ENCODE measurements at places on chromosomes 4 and X.

DNA sequence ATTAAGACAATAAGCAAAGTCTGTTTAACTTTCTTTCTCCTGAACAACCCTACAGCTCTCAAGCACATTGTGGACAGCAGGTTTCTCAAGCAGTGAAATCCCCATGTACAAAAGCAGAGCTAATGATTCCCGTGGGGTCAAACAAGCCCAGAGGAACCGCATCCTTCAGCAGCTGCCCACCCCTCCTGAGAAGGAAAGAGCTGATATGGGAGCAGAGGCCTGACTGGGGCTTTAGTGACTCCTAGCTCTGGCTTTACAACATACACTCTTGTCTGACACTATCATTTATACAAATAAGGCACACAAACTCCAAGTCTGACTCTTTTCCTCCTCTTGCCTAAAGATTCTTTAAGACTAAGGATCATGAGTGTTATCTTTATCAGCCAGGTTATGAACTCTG lies 32.8 kb downstream of the HDAC8 start:
- DNase-seq = no peak

DNA sequence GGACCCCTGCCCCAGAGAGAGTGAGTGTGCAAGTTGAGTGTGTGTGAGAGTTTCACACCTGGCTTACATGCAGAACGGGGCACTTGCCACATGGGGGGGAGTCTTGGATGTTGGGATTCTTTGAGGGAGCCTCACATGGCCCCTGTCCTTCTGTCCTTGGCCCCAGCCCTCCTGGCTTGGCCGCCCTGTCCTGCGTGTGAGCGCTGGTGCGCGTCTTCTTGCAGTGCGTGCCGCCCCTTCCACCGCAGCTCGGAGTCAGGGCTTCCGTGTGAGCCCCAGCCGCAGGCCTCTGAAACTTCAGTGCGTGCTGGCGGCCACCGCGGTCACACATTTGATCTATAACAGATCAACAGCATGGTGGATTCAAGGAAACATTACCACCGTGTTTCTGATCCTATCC lies 30.1 kb upstream of the HGFAC start:
- no peak for DNase-seq

GRCh38 chrX:10781847-10782530 lies 161.6 kb upstream of the MID1 start:
- no peak for DNase-seq

GRCh38 chrX:153556767-153557166 lies 39.3 kb downstream of the ATP2B3 start:
- no peak for DNase-seq

- no peak for DNase-seq
These were observed 18.9 kb downstream of the DNAJB14 start for GRCh38 chr4:99927566-99927965.

DNA sequence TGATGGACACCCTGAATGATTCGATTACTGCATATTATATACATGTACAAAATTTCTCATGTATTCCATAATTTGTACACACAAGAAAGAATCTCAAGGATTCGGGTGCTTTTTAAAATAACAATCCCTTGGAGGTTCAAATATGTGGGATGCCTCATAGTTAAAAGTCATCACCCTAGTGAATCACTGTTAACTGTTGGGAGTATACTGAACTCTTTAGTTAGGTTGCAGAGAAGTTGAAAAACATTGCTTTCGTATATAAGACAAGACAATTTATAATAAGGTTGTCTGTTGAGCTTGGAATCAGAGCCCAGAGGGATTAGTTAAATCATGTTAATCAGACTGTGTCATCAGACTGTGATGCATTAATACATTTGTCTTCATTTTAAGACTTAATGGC lies 15.6 kb downstream of the DCK start:
- DNase-seq = no peak

DNA sequence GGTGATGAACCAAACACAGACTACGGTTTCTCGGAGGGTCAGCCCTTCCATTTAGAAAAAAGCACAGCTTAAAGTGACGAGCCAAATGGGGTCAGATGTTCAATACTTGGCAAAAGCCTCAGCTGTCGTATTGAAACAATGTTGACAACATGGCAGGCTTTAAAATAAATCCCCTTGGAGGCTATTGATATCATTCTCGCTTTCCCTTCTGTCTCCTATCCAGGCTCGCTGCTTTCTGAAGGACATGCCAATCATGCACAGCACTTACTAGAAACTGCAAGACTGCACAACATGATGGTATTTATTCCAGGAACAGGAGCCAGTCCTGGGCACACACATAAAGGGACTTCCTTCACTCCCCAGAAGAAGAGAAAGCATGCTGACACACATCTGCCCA lies 137.9 kb downstream of the SLC7A11 start:
- no peak for DNase-seq

DNA sequence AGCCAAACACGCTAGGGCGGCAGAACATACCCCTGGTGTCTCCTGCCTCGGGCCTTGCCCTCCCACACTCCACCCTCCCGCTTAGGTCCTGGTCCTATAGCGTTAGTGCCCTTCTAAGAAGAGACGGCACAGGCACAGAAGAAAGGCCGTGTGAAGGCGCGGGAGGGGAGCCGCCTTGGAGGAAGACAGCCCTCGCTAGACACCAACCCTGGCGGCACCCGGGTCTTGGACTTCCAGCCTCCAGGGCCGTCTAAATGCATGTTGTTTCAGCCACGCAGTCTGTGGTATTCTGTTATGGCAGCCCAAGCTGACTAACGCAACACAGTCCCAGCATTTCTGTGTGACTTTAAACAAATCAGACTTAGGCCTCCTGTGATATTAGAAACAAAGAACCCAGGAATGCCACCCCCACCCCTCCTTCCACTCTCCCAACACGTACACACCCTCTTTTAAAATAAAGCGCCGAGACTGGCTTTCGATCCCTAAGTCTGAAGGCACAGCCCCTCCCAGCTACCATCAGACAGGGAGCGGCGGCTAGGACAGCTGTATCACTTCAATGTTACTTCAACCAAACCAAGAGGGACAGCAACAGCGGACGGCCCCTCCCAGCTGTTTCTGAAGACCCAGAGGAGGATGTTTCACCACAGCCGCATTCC lies 128.0 kb downstream of the AFAP1 start:
- no peak for DNase-seq

DNA sequence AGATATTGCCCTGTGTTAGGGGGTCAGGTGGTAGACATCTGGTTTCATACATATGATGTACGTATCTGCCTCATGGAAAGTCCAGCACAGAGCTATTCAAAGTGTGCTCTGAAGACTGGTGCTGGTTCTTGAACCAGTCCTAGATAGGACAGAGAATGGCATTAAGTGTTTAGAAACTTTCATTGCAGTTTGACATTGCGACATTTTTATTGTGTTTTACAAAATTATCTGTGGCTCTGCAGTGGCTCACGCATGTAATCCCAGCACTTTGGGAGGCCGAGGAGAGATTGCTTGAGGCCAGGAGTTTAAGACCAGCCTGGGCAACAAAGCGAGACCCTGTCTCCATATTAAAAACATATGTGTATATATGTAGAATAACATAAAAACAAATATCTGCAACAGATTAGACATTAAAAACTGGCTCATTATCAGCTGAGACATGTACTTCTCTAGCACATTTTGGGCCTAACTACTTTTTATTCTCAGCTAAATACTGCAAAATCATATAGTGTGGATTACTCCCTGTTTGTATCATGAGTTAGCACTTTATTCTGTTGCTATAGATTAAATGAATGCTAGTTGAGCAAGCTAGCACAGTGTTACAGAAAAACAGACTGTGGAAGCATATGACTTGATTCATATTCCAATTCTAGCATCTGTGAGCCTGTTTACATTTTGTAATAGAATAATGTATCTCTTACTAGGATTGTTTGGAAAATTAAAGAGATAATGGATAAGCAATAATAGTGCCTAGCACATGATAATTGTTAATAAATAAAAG lies 57.1 kb downstream of the USP9X start:
- no peak for DNase-seq

Measured in head of caudate nucleus (tissue), 42 donors.